Fibroblast of upper back skin (primary cell): ENCODE measurements at places on chromosomes 7 and 10.

- DNase-seq, result no peak
Observed at GRCh38 chr10:35498693-35499092, 106.4 kb upstream of the GJD4 start.

DNA sequence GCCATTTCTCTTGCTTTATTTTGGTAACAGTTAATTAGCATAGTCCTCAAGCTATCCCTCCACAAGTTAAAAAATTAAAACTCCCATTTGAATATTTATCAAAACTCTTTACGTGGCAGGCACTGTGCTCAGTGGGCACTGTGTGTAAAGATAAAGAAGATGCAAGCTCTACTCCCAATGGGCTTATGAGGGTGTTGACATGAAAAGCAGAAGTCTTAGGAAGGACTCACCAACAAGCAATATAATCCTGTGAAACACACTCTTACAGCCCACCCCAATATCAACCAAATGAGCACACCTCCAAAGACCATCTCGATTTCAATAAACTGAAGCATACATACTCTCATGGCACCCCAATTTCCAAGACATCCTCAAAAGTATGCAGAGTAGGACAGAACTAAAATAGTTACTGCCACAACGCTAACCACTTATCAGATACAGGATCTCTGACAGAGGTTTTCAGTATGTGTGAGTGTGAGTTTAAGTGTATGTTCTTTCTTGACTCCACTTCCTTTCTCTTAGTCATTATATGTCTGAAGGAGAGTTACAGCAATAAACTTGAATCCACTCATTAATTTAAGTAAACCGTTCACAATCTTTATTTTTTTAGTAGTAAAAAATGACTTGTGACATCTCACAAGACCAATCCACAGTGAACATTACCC lies 120.0 kb downstream of the PDE1C start:
- peak; percentile 35 for DNase-seq

DNA sequence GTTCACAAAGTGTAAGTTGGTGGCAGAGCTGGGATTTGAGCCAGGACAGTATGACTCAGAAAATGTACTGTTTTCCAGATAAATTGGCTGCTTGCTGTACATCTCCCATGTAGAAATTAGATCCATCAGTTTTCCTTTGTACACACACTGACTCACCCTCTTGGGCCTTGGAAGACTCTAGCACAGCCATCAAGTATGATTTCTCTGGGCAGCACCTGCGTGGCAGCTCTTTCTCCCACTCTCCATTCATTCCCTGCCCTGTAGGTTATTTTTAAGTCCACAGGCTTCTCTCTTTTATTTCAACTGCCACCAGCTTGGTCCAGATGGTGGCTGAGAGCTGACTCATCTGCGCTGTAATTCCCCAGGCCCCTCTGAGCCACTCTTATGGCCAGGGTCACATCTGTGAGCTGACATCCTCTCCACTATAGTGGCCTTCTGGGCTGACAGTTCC lies 28.3 kb upstream of the SDK1 start:
- DNase-seq, result peak; percentile 49

DNA sequence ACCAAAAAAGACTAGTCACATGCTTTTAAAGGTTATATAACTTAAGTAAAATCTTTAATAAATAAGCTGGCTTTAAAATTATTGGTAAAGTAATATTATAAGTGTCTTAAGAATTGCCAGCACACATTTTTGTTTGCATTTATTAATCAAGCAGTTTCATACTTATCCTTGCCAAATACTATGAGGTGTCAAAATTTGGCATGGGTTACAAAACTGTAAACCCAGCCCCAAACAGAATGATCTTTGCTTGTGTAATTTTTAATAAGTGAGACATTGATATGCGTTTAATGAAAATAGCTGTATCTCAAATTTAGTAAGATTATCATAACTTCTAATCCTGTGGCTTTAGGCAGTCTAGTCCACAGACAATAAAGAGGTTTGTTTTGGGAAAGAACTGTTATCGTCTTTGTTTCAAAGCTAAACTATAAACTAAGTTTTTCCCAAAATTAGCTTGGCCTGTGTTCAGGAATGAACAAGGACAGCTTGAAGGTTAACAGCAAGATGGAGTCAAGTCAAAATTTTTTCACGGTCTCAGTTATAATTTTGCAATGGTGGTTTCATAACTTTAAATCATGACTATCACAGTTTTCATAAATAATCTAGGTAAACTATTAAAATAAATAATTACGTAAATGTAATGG lies 72.8 kb downstream of the ST8SIA6 start:
- no peak for DNase-seq

GRCh38 chr10:48667960-48668590 lies 16.6 kb upstream of the WDFY4 start:
- DNase-seq, result no peak

DNA sequence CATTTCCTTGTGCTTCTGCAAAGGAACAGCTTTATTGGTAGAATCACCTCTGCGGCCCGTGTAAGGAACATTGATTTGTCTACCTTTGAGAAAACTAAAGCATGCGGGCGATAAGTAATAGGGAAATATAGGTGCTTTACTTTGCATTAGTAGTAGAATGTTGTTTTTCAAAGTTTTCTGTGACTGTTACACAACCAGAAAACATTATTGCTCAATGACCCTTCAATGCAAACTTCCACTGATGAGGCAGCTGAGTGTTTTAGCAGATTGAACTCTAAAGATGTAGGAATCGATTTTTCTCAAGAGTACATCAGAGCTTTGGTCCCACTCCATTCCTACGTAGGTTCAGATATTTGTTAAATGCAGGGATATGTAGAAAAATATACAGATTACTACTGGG lies 427.8 kb downstream of the DNAJB9 start:
- DNase-seq, result no peak

- DNase-seq, result no peak
Observed at GRCh38 chr10:53664282-53665019, 891.9 kb upstream of the MBL2 start.

DNA sequence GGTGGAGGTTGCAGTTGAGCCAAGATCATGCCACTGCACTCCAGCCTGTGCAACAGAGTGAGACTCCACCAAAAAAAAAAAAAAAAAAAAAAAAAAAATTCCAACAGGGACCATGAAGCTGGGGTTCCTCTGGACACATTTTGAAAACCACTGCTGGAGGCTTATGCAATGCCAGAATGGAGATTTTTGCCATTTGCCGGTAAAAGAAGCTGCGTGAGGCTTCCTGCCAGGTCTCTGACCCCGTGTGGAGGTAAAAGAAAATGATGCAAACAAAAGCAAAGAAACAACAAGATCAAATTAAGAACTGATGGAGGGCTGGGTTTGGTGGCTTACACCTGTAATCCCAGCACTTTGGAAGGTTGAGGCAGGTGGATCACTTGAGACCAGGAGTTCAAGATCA lies 30.5 kb upstream of the PDZD8 start:
- no peak for DNase-seq

DNA sequence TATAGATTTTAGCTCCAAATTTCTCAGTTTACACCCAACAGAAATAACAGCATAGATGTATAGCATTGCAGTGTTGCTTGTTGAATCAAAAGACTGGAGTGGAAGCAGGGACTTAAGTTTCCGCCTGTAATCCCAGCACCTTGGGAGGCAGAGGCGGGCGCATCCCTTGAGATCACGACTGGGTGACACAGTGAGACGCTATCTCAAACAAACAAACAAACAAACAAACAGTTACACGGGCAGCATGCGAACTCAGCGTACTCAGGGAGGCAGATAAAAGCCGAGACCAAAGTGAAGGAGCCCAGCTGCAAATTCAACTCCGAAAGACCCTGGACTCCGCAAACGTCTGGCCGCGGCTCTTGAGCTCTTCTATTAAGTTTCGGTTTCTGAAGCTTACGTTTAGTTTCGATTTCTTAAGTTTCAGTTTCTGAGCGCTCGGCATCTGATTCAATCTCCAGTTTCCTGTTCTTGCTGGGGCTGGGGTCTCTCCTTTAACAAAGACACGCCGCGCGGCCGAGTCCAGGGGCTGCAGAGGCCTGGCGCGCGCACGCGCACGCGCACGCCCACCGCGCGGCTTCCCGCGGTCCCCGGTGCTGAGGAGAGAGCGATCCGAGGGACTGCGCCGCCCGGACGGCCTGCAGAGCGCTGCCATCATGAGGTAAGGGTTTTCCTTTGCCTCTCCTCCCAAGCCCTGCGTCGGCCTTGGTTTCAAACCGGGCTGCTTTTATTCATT lies at the start of gene IFIT5:
TSS of gene IFIT5 (plus strand) at position 423 of the 733 bp plus-strand sequence. CDS start at position 654, 231 bp downstream.
- peak; percentile 64 for DNase-seq

DNA sequence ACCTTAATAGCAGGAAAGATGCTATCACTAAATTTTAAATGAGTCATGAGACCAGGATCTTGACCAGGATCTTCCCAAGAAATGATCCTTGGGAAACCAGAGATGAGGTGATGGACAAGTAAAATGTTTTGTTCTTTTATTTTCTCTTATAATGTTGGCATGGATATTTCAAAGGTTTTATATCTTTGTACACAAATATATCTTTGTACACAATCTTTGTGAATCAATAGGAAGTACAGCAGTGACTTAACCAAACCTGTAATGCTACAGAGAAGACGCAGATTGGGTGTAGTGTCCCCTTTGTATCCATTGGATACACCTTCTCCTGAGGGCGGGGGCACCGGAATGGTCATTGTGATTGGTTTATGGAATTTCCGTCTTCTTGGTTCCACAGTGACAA lies 180.1 kb upstream of the CCDC6 start:
- DNase-seq, result no peak

GRCh38 chr10:32981760-32982159 lies 23.7 kb upstream of the ITGB1 start:
- peak; percentile 52 for DNase-seq

DNA sequence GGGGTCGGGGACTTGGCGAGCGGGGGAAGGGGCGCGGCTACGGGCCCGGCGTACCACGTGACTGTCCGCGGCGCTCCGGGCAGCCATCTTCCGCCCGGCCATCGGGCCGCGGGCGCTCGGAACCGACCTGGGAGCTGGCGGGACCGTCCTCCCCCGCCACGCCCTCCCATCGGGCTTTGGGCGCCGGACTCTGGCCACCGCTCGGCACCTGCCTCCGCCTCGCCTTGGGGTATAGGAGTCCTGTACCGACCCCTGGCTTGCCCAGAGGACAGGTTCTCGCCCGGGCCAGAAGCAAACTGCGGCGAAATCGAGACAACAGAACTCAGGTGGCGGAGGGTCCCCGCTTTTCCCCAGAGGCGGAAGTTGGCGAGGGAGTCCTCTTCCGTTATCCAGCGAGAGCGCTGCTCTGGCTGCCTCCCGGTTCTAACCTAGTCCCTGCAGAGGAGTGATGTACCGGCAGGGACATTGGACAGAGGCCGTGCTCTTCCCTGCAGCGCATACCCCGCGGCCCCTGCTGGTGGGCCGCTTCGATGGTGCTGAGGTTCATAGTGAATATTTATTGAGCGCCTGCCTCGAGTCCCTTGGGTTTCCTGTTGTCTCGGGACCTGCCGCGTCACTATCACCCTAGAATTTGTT lies 1.2 kb upstream of the SGMS1 start:
- peak; percentile 65 for DNase-seq

- DNase-seq, result peak; percentile 93
Observed at GRCh38 chr7:7719236-7719635, 829 bp upstream of the RPA3 start.

GRCh38 chr10:77492368-77492994 lies 145.1 kb downstream of the KCNMA1 start:
- DNase-seq, result no peak

DNA sequence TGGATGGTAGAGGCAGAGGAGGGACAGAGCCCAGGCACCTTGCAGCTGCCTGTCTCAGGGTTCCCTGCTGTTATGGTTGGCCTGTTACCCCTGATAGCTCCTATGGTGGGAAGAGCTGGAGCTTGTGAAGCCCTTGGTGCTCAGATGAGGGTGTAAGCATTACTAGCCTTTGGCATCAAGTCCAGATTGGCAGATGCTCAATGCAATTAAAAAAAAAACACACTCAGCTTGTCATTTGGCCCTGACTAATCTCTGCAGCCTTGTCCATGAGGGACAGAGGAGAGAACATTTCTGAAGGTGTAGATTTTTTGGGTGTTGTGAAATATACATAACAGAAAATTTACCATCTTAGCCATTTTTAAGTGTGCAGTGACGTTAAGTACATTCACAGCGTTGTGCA lies 86.3 kb downstream of the PLPP4 start:
- DNase-seq, result no peak

DNA sequence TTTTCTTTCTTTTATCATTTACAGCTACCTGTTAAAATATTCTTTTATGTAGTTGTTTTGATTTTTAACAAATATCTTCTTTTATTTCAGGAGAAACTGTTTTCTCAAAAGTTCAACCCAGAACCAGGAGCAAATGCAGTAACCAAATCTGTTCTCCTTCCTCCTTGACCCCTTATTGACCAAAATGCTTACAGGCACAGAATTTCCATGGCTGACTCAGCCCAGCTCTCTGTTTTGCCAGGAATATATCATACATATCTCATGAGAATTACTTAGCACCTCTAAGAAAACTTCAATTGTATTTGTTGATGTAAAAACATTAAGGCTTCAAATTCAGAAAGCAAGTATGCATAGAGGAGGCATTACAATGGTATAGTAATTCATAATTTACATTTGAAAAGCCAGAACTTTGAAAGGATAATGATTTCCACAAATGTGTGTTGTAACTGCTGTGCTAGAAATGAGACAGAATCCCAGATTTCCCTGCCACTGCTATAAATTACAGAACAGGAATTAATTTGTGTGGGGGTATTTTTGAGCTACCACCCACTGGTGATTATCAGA lies 2.2 kb downstream of the GSAP start:
- no peak for DNase-seq

GRCh38 chr10:64374346-64374745 lies 853.1 kb downstream of the REEP3 start:
- no peak for DNase-seq

GRCh38 chr7:108653526-108653925 lies 83.9 kb downstream of the DNAJB9 start:
- DNase-seq, result peak; percentile 39

GRCh38 chr7:66110856-66111255 lies 3.8 kb upstream of the CRCP start:
- peak; percentile 98 for DNase-seq

DNA sequence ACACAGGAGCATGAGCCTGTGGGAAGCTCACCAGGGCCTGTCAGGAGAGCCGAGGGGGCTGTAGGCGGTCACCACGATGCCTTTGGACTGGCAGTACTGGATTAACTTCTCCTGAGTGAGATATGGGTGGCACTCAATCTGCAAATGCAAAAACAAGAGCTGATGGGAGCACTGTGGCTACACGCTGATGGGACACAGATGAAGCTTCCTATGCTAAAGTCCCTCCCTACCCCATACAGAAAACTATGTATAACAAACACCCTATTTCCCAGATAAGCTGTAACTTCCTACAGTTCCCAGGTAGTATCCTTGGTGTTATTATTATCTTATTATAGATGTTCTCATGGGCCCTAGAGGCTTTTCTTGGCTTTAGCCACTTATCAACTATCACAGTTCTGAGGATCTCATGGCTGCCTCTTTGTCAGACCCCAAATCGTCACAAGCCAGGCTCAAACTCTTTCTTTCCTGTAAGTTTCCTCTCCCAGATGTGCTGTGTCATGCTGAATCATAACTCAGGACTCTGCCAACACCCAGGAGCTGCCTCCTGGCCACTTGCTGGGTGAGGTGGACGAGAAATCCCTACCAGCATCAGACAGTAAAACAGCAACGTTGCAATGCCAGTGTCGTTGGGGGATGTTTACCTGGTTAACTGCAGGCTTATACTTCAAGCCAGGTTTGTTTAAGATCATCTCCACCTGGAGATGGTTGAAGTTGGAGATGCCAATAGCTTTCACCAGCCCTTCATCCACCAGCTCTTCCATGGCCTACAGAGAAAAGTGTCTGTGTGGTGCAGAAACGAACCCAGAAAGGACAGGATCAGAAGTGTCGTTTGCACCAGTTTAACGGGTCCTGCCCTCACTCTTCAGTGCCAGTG lies 10.3 kb downstream of the AKR1B1 start:
- DNase-seq, result peak; percentile 84

GRCh38 chr10:16852624-16853023 lies 35.4 kb upstream of the RSU1 start:
- DNase-seq, result no peak
